Fibroblast of skin of right biceps (primary cell): ENCODE measurements at places on chromosomes 12 and 14.

DNA sequence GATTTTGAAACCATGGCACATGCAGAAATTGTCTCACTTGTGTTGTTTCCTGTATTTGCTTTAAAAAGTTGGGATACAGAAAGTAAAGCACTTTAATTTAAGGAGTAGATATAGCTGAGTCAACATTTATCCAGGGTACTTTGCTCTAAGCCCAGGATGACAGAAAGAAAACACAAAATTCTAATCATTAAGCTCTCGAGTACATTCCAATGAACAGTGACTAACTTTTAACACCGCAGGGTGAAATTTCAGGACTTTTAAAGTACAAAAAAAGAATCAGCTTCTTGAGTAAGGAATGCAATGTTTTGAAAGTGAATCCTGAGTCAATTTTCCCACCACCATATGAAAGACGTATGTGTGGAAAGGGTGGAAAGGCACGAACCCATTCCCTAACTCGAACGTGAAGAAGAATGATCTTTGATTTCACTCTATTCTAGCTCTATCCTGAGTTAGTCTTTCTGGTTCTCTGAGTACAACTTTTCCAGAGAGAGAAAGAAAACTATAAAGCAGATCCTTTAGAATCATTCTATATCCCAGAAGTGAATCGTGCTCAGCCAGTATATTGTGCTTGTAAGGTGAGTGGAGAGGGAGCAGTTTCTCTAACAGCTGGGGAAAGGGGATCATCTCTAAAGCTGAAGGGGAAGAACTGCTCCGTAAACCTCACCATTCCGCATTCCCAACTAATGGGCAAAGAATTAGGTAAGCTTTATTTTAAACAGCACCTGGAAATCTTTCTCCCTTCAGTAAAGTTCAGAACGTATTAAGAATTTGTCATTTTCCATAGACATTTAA lies 779.0 kb upstream of the FLRT2 start:
- peak; percentile 86 for DNase-seq

- peak; percentile 12 for DNase-seq
These were observed 69.0 kb upstream of the GPHB5 start for GRCh38 chr14:63387711-63388110.

- DNase-seq = no peak
These were observed 323.3 kb downstream of the TMEM117 start for GRCh38 chr12:44159216-44159615.

DNA sequence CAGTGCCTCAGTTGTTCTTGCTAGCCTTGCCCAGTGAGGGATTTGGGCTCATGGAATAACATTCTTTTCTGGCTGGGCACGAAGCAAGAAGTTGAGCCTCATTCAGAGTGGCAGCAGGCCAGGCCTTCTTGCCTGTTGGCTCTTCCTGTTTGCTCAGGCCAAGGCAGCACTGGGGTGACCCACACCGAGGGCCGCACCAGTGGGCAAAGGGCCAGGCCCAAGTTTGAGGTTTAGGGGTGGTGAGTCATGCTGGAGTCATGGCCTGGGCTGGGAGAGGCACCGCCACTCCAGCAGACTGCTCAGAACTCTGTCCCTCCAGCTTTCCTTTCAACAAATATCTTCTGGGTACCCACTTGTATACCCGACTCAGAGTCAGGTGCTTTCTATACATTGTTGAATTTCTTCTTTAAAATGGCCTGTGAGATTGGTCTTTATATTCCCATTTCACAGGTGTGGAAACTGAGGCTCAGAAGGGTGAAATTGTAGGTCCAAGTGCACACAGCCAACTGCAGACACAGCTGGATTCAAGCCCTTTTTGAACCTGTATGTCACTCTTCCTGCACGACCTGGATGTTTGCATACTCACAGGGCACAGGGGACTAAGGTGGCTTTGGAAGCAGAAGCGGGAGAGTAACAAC lies 279.4 kb downstream of the FOXN3 start:
- peak; percentile 86 for DNase-seq

DNA sequence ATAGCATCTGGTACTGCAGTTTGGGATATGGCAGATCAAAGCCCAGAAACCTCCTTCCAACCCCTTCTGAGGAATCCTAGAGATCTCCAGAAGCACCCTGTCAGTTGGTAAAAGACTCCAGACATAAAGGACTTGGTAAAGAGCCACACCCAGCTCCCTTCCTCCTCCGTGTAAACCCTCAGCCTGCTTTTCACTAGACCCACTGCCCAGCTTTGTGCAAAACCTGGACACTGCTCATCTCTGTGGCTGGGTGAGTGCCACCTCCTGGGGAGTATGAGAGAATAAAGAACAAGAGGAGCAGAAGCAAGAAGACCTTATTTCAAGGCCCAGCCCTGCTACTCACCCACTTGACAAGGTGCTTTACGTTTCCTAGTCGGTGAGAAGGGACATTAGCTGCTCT lies 33.0 kb downstream of the ANO2 start:
- no peak for DNase-seq
